ENCODE measurements at places on chromosomes 5 and 9. TPM values are rescaled to one million over a fixed set of nuclear protein-coding genes. Genes with fewer than 3 reads are reported as not detected.

GRCh38 chr5:72892846-72893245 lies 63.0 kb upstream of the FCHO2 start:
- no peaks in the 10 kb centered on the region for H3K4me1 ChIP-seq
- no peak overlapping the region for H3K27ac ChIP-seq
- H3K36me3 ChIP-seq, result peaks cover 22% of the 10 kb centered on the region
- no peaks in the 10 kb centered on the region for H3K27me3 ChIP-seq

DNA sequence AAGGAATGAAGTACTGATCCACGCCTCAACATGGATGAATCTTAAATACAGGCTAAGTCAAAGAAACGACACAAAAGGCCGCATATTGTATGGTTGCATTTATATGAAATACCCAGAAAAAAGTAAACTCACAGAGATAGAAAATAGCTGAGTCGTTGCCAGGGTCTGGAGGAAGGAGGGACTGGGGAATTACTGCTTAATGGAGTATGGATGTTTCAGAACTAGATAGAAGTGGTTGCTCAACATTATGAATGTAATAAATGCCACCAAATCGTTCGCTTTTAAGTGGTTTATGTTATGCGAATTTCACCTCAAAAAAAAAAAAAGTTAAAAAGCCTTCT lies 784 bp upstream of the MSANTD3 start:
- peak overlapping the region; percentile 68 for H3K4me3 ChIP-seq
- H3K36me3 ChIP-seq, result no peaks in the 10 kb centered on the region
- H3K4me1 ChIP-seq, result peaks cover 8% of the 10 kb centered on the region
- H3K27ac ChIP-seq, result peak overlapping the region; percentile 68
- no peaks in the 10 kb centered on the region for H3K27me3 ChIP-seq

DNA sequence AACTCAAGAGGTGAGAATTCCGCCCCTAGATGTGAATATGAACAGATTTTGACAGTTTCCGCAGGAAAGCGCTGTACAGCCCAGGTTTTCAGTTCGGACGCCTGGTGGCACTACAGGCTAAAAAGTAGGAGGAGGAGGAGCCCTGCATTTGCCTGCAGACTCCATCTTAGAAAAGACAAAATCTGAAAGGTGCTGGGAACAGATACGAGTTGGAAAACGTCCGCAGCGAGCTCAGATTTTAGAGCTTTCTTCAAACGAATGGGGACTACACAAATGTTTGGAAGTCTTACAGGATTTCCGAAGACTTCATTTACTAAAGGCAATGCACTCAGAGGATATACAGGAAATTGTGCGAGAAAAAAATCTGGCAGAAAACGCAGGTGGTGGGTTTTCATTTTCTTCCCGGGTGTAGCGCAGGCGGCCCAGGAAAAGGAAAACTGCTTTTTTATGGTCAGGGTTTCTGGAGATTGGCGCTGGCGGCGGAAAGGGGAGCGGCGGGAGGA lies 9.9 kb upstream of the PCDHB2 start:
- no peaks in the 10 kb centered on the region for H3K4me1 ChIP-seq
- H3K4me3 ChIP-seq, result peak overlapping the region; percentile 40
- no peaks in the 10 kb centered on the region for H3K36me3 ChIP-seq
- no peak overlapping the region for H3K27ac ChIP-seq

- H3K4me1 ChIP-seq, result peaks cover 56% of the 10 kb centered on the region
- DNase-seq, result no peak
- H3K36me3 ChIP-seq, result no peaks in the 10 kb centered on the region
- peak overlapping the region; percentile 46 for H3K4me3 ChIP-seq
- no peaks in the 10 kb centered on the region for H3K27me3 ChIP-seq
- H3K27ac ChIP-seq, result peak overlapping the region; percentile 84
Observed at GRCh38 chr5:59125011-59125961, 542.4 kb downstream of the RAB3C start.

GRCh38 chr5:115857626-115858349 lies 16.1 kb downstream of the AP3S1 start:
- no peaks in the 10 kb centered on the region for H3K36me3 ChIP-seq
- no peaks in the 10 kb centered on the region for H3K4me1 ChIP-seq
- H3K27ac ChIP-seq, result no peak overlapping the region

GRCh38 chr9:36080519-36080918 lies 43.8 kb downstream of the RECK start:
- no peak overlapping the region for H3K4me3 ChIP-seq
- H3K27ac ChIP-seq, result no peak overlapping the region
- H3K27me3 ChIP-seq, result no peaks in the 10 kb centered on the region
- H3K36me3 ChIP-seq, result no peaks in the 10 kb centered on the region
- no peaks in the 10 kb centered on the region for H3K4me1 ChIP-seq

- no peak overlapping the region for H3K4me3 ChIP-seq
- no peak for DNase-seq
- no peaks in the 10 kb centered on the region for H3K4me1 ChIP-seq
- no peak overlapping the region for H3K27ac ChIP-seq
- H3K27me3 ChIP-seq, result no peaks in the 10 kb centered on the region
Observed at GRCh38 chr5:96243862-96244261, 189.2 kb downstream of the PCSK1 start.

GRCh38 chr9:113993838-113994540 lies 84.1 kb downstream of the AMBP start:
- H3K27me3 ChIP-seq, result no peaks in the 10 kb centered on the region
- no peak for DNase-seq
- no peaks in the 10 kb centered on the region for H3K4me1 ChIP-seq
- H3K4me3 ChIP-seq, result no peak overlapping the region
- H3K27ac ChIP-seq, result no peak overlapping the region

- no peaks in the 10 kb centered on the region for H3K27me3 ChIP-seq
- no peak overlapping the region for H3K4me3 ChIP-seq
Observed at GRCh38 chr9:13941714-13942113, 372.2 kb downstream of the NFIB start.

GRCh38 chr9:72424131-72424530 lies 59.1 kb upstream of the ZFAND5 start:
- H3K4me1 ChIP-seq, result no peaks in the 10 kb centered on the region
- no peaks in the 10 kb centered on the region for H3K36me3 ChIP-seq

DNA sequence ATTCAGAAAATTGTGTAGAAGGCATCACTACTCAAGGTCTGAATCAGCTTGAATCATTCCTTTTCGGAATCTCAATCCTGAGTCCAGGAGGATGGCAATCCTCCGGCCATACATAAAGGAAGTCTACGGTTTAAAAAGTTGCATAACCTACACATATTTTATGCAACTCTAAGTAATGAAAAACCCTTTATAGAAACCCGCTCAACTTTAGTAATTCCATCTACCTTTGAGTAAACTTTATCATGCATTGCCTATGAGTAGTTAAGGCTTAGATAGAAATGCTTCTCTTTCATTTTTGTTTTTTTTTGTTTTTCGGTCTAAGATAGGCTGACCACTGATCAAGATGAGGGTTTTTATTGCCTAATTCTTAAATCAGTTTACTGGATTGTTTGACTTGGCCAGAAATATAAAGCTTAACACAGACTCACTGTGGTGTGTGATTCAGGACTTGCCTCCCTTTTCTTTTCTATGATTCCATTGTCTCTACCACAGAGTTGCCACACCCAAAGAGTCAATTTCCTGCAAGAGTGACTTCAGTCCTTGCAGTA lies 85.0 kb downstream of the LURAP1L start:
- H3K4me1 ChIP-seq, result no peaks in the 10 kb centered on the region
- H3K27ac ChIP-seq, result no peak overlapping the region
- no peak for DNase-seq

DNA sequence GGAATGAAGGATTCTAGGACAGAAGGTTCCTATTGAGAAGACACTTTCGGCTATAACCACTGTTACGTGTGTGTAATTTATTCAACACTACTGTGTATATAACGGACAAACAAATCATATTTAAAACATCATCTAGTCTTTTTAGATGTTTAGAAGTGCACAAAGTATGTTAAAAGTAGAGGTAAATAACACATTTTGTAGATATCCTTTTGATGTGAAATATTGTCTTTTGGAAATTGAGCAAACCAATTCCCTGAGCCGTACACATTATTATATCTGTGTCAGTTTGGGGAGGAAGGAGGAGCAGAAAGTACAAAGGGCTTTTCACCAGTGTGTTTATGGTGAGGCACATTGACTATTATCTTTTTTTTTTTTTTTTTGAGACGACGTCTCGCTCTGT lies 39.1 kb upstream of the ANKRD18A start:
- no peaks in the 10 kb centered on the region for H3K4me1 ChIP-seq
- DNase-seq, result no peak
- no peak overlapping the region for H3K4me3 ChIP-seq
- H3K27me3 ChIP-seq, result no peaks in the 10 kb centered on the region
- no peak overlapping the region for H3K27ac ChIP-seq

DNA sequence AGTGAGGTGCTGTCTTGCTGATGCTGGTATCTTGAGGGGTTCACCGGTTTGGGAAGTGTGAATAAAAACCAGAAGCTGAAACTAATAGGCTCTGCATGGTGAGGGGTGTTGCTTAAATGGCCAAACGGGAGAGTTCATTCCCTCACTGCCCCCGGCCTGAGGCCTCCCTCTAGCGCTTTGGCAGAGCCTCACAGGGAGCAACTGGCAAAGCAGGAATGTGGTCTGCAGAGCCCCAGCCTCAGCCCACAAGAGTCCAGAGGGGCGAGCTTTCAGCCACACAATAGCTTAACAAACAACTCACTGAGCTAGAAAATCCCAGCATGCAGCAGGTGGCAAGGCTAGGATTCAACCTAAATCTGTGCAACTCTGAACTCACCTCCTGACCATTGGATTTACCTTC lies 234.8 kb downstream of the MED10 start:
- no peak overlapping the region for H3K27ac ChIP-seq
- DNase-seq, result no peak
- no peaks in the 10 kb centered on the region for H3K4me1 ChIP-seq

GRCh38 chr9:600006-600405 lies 241.5 kb upstream of the DMRT1 start:
- H3K27me3 ChIP-seq, result no peaks in the 10 kb centered on the region
- no peaks in the 10 kb centered on the region for H3K4me1 ChIP-seq
- no peak overlapping the region for H3K27ac ChIP-seq
- DNase-seq, result no peak
- no peaks in the 10 kb centered on the region for H3K36me3 ChIP-seq
- no peak overlapping the region for H3K4me3 ChIP-seq

DNA sequence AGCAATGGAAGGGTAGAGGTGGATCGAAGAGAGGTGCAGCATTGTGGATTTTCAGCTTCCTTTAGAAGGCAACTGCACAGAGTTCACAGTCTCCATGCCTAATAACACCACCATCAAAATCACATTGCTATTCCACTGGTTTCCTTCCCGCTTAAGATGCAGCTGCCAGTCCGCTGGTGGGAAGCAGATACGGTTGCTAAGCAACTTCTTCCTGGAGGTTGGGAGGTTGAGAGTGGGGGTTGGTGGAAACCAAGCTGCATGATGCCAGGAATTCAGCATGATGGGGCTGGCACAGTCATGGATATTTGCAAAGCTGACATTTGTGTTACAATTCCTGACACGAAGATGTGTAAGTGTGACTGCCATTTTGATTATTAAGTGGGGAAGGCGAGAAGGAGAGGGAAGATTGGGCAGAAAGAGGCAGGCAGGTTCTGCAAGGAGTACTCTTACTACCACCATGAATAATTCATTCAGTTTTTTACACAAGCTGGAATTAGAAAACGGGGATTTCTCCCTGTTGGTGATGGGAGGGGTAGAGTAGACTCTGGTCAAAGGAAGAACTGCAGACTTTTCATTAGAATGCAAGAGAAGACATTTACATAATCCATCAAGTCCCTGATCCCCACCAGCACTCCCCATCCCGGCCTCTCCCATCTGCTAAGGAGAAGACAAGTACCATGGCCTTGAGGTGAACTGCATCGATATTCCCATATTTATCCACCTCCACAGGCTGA lies 87.5 kb downstream of the GLDC start:
- H3K27me3 ChIP-seq, result no peaks in the 10 kb centered on the region
- no peak overlapping the region for H3K4me3 ChIP-seq
- no peaks in the 10 kb centered on the region for H3K4me1 ChIP-seq
- H3K27ac ChIP-seq, result no peak overlapping the region
- no peaks in the 10 kb centered on the region for H3K36me3 ChIP-seq
- no peak for DNase-seq

DNA sequence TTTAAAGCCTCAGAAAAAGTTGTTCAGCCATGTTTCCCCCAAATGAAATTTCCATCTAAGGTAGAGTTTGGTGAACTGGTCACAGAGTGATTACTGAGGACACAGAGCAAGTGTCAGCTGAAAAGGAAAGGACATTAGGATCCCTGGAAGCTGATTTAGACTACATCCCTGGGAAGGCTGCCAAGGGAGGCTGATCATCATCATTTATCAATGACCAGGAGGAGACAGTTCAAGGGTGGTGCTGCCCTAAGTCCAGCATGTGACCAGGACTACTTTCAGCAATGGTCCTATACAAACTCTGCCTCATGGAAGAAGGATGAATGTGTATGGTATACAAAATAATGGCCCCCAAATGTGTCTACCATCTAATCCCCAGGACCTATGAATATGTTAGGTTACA lies 120.6 kb downstream of the PIK3R1 start:
- no peaks in the 10 kb centered on the region for H3K36me3 ChIP-seq
- H3K4me1 ChIP-seq, result no peaks in the 10 kb centered on the region
- DNase-seq, result no peak

- no peak for DNase-seq
- H3K36me3 ChIP-seq, result no peaks in the 10 kb centered on the region
- H3K27me3 ChIP-seq, result no peaks in the 10 kb centered on the region
- H3K4me3 ChIP-seq, result no peak overlapping the region
- no peak overlapping the region for H3K27ac ChIP-seq
Observed at GRCh38 chr5:111520908-111521307, 8.6 kb upstream of the STARD4 start.

GRCh38 chr9:104772714-104773510 lies 9.0 kb downstream of the NIPSNAP3B start:
- no peaks in the 10 kb centered on the region for H3K4me1 ChIP-seq
- no peak overlapping the region for H3K27ac ChIP-seq
- H3K36me3 ChIP-seq, result no peaks in the 10 kb centered on the region
- H3K4me3 ChIP-seq, result no peak overlapping the region

DNA sequence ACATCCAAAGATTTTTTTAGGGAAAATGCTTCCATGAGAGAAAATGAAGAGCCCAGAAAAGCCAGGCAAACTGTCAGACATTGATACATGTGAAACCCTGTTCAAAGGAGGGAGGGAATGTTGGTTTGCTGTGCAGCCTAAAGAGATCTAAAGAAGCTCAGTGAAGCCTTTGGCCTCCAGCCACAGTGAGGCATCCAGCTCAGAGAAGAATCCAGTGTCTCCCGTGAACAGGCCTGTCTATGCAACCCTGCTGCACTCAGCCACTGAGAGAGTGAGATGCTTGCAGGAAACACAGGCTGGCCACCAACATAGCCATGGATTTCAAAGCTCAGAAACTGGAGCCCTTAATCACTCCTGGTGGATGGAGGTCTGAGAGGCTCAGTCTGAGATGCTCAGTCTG lies 171.4 kb upstream of the PLCXD3 start:
- H3K27ac ChIP-seq, result no peak overlapping the region
- no peaks in the 10 kb centered on the region for H3K4me1 ChIP-seq
- DNase-seq, result no peak
- no peak overlapping the region for H3K4me3 ChIP-seq

Gene WWC1
- not detected for total RNA-seq

Gene SYK
- total RNA-seq, result 2.4 TPM

Gene HTR4
- total RNA-seq, result not detected

Gene ZNF366
- total RNA-seq, result 1.1 TPM

Gene TBCA
- total RNA-seq, result 137 TPM

Gene PCDHB16
- not detected for total RNA-seq

Gene GDA
- total RNA-seq, result not detected

Gene CDH9
- not detected for total RNA-seq

Gene UNC13B
- total RNA-seq, result 0.24 TPM

Gene CORO2A
- 7.7 TPM for total RNA-seq

Gene GDF9
- total RNA-seq, result 1.6 TPM

All from naive thymus-derived CD4-positive, alpha-beta T cell (primary cell).